COR-L47 (cell line): ENCODE measurements at places on chromosomes 1 and 21.

DNA sequence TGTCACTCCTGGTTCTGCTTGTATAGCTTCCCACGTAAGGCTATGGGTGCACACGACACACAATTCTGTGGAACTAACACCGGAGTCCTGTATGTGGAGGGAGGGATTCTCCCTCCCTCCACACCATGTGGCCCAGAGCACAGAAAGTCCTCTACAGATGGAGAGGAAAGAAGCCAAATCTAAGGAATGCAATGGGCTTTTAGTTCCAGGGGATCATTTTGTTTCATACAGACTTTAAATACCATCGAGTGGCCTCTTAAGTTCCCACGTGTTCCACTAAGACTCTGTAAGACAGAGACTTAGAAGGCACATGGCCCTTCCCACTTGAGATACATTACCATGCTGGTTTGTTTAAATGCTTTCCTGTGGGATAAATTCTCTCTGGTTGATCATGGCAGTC, 156.0 kb downstream of the TGFB2 start:
- no peak for DNase-seq

DNA sequence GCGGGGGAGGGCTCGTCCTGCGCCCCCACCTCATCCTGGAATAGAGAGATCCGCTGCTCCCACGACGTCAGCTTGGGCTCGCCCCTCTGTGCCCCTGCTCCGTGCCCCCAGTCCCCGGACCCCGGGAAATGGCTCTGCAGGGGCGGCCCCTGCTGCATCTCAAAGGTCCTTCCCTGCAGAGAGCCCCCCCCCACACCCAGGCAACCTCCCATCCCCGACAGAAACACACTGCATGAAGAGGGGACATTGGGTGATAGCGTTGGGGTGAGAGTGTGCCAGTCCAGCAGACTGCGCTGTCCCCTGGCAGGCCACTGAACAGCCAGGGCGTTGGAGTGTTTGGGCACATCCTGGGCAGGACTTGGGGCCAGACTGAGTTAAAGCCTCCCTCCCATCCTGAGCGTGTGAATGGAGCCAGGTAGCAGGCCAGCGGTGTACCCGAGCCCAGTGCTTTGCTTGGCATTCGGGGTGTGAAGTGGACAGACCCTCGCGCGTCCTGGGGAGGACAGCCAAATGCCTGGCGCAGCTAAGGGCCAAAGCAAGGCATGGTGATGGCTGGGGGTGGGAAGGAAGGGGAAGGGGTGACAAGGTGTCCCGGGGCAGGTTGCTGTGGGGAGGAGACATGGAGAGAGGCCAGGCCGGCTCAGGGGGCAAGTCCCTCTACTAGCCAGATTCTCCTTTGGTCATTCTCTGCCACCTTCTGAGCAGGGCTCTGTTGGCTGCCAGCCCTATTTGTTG, 633 bp upstream of the ETNK2 start:
- DNase-seq: no peak

- DNase-seq: no peak
Observed at GRCh38 chr1:84538599-84538998, 32.2 kb upstream of the GNG5 start.

DNA sequence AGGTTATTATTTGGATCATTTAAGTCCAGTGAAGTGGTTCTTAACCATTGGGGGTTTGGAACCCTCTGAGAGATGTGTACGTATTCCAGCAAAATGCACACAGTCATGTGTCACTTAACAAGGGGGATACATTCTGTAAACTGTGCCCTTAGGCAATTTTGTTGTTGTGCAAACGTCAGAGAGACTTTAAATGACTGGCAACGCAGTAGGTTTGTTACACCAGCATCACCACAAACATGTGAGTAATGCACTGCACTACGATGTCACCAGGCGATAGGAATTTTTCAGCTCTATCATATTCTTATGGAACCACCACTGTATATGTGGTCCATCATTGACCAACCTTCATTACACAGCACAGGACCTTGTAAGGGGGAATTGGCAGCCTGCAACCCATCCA, 11.9 kb downstream of the AHCYL1 start:
- DNase-seq: no peak

GRCh38 chr1:2802421-2802961, 998 bp upstream of the TTC34 start:
- DNase-seq: no peak

- DNase-seq: no peak
Observed at GRCh38 chr1:244758708-244759107, 76.8 kb upstream of the COX20 start.
